ENCODE measurements at places on chromosomes 6 and 20.

DNA sequence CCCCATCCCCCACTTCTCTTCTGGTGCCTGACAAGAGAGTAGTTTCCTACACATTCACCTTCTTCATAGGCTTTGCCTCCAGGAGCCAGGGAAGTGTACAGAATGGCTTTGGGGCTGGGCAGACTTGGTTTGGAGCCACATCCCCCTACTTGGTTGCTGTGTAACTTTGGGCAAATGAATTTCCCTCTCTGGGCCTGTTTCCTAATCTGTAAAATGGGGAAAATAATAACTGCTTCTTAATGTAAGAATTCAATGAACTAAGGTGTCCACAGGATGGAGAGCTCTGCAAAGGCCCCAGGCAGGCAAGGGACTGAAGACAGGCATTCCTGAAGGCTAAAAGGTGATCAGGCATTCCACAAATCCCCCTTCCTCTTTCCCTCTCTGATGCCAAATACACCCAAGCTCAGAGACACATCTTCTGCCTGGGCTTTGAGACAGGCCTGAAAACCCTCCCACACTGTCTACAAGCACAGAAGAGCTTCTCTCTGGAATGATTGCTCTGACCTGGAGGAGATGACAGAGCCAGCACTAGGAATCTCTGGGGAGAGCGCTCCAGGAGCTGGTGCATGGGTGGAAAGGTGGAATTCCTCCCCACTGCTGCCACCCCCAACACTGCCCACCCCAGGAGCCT lies 6.9 kb upstream of the C20orf203 start:
- DNase-seq: no peak

GRCh38 chr20:20293691-20294385 lies 74.1 kb upstream of the INSM1 start:
- DNase-seq: no peak

DNA sequence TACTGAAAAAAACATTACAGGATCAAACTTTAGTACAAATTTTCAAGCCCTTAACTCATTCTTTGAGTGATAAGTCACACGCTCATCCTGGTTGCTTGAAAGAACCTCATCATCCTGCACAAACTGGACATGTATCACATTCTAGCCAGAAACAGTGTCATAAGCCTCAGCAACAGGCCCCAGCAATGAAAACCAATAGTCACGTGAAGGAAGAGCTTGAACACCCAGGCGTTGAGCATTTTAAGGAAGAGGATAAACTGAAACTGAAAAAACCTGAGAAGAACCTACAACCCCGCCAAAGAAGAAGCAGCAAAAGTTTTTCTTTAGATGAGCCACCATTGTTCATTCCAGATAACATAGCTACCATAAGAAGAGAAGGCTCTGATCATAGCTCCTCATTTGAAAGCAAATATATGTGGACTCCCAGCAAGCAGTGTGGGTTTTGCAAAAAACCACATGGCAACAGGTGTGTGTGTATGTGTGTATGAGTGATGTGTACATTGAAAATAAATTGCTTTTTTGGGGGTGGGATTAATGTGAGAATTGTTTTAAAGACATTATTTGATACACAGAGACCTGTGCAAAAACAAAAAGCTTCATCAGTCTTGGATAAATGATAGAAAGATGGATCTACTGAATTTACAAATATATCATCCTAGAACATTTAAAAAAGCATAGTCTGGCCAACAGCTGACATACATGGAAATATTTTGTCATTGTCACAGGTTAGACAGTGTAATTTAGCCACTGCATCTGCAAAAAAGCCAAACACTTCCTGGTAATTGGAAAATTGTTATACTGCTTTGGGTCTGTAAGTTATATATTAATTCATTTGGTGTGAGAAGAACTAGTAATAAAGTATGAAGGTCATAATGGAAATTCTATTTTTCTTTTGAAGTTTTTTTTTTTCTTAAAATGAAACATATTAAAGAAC lies 50.1 kb downstream of the PHF3 start:
- no peak for DNase-seq

- DNase-seq: no peak
Observed at GRCh38 chr6:24966381-24966780, 30.6 kb upstream of the RIPOR2 start.

GRCh38 chr20:62808211-62808865 lies 3.7 kb downstream of the OGFR start:
- no peak for DNase-seq

- no peak for DNase-seq
Observed at GRCh38 chr6:20467437-20467836, 65.8 kb downstream of the E2F3 start.

- DNase-seq: no peak
Observed at GRCh38 chr6:25670793-25671513, 18.9 kb downstream of the SCGN start.

- no peak for DNase-seq
Observed at GRCh38 chr6:164142322-164142721, 727.8 kb downstream of the QKI start.

DNA sequence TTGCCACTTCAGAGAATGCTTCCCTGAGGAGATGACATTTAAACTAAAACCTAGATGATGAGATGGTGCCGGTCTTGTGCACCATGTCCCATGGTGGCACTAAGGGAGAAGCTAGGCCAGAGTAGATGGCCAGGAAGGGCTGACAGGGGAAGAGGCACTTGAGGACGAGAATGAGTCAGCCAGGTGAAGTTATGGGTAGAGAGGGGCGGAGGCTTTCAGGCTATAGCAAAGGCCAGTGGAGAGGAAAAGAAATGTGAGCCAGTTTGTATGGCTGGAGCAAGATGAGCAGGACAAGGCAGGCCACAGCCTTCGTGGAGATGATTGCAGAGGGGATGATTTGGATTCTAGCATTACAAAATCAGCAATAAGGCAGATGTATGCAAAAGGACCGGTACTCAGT lies 44.7 kb upstream of the ADGRF4 start:
- no peak for DNase-seq

DNA sequence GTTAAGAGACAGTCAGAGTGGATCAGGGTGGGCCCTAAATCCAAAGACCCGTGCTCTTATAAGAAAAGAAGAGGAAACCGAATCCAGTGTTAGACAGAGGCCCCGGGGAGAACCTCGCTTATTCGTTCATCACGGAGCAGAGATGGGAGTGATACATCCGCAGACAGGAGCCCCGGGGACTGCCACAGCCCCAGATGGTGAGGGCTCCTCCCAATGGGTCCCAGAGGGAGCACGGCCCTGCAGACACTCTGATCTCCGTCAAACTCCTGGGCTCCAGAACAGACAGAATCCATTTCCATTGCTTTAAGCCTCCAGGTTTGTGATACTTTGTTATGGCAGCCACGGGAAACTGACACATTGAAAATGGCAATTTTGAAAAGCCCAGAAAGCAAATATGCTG lies 47.0 kb downstream of the CDH4 start:
- no peak for DNase-seq

- no peak for DNase-seq
Observed at GRCh38 chr6:134472046-134472445, 154.1 kb upstream of the SGK1 start.

GRCh38 chr6:3542032-3542640 lies 85.3 kb upstream of the SLC22A23 start:
- DNase-seq: peak; percentile 94

DNA sequence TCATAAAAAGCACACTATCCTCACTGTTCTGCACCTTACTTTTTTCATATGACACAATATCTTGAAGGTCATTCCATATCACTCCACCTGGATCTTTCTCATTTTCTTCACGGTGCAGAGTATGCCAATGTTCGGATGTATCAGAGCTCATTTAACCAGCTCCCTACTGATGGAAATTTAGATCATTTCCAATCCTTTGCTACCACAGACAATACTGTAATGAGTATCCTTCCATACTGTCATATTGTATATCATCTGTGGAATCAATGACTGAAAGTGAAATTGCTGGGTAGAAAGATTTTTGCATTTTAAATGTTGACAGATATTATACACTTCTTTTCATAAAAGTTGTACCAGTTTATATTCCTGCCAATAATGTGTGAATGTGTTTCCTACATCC lies 2.2 kb upstream of the RAB44 start:
- no peak for DNase-seq

- no peak for DNase-seq
Observed at GRCh38 chr20:11957911-11958310, 40.2 kb downstream of the BTBD3 start.

- DNase-seq: no peak
Observed at GRCh38 chr20:62891111-62891510, 29.5 kb upstream of the TCFL5 start.

GRCh38 chr6:11278207-11278559 lies 45.7 kb upstream of the NEDD9 start:
- DNase-seq: no peak

DNA sequence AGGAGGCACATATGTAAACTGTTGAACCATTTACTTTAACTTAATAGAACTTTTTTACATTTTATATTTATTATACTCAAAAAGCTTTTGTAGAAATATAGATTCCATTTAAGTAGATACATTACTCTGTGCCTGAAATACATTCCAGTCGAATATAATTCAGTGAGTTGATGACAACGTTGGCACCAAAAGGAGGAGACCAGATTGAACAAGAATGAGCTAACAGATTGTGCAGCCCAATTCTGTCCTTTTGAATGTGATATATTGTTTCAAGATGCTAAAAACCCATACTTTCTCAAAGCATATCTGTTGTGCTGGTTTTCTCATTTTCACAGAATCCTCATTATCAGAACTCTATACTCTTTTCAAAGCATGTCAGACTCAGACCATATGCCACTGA lies 147.4 kb upstream of the SIM1 start:
- no peak for DNase-seq

DNA sequence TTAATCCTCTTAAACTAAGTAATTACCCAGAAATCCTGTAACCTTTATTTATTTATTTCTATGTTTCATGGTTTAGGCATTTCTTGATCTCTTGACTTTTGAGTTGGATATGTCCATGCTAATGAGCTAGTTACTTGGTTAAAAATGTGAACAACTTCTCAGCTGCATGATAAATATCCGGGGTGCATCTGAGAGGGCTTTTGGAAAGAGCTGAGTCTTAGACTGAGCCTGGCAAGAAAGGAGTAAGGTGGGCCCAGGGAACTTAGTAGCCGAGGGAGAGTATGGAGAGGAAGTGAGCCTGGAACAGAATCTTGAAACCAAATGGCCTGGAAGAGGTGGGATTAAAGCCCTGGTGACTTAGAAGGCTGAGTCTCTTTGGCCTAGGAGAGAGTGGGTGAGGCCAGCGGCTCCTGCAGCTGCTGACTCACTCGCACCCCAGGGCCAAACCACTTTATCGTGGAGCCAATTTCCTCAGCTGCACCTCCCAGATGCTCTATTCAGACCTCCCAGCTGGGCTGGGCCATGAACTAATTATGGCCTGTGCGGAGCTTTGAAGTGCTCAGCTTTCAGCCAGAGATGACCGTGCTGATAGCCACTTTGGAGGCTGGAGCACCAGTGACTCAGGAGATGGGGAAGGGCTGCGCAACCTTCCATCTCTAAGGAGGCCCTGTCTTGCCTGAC lies 19.1 kb downstream of the TGM3 start:
- DNase-seq: no peak

- DNase-seq: no peak
Observed at GRCh38 chr20:20371083-20371482, 3.2 kb downstream of the INSM1 start.

GRCh38 chr6:81831274-81831673 lies 78.8 kb upstream of the TENT5A start:
- DNase-seq: no peak

GRCh38 chr6:148578489-148578814 lies 168.4 kb upstream of the UST start:
- DNase-seq: no peak

DNA sequence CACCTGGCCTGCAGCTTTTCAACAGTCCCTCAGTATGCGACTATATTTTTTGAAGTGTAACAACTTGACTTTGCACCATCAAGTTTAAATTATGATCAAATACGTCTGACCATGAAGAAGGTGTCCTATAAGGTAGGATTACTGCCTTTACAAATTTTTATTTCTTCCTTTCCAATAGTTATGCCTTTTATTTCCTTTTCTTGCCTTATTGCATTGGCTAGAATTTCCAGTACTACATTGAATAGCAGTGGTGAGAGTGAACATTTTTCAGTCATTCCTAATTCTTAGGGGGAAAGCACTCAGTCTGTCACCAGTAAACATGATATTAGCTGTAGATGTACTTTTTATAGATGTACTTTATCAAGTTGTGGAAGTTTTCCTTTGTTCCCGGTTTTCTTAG lies 81.4 kb downstream of the IRAK1BP1 start:
- DNase-seq: no peak

DNA sequence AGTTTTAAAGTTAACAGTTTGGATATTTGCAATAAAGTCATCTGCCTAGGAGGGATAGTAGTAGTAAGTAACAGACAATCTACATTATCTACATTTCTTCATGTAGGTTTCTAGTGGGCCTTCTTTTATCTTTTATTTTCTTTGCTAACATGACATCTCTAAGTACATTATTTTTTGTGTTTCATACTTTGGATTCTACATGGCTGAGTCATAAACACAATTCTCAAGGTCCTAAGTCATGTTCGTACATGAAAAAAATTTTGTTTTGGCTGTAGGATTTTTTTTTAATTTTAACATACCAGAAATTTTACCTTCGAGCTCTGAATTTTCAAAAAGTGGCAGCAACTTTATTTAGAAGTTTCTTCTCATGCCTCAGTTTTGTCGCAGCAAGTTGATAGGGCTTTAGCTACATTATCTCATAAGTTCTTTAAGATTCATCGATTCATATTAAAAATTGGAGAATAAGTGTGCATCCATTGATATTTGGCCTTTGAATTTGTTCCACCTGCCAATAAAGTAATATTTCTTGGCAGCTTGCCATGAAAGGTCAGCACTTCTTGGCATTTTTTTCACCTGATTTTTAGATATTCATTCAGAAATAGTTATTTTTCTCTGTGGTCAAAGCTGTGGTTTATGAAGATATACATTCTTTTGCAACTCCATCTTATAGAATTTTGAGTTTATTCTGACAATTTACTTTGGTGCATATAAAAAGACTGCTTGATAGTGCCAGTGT lies 146.2 kb downstream of the GRIK2 start:
- DNase-seq: no peak

DNA sequence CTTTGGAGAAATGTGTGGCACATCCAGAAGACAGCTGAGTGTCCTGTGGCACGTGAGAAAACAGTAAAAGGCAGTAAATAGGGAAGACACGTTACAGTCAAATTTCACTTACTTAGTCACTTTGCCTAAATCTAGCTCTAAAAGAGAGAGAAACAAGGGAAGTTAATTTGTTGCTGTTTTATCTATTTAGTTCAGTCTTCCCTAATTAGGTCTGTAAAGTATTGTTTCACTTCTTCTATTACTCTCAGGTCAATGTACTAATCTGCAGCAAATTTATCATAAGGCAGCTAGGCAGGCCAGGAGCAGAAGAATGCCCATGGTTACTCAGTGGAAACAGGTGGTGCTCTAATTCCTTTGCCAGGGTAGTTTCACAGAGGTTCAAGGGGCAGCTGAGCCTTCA lies 124.3 kb upstream of the CNR1 start:
- DNase-seq: no peak

DNA sequence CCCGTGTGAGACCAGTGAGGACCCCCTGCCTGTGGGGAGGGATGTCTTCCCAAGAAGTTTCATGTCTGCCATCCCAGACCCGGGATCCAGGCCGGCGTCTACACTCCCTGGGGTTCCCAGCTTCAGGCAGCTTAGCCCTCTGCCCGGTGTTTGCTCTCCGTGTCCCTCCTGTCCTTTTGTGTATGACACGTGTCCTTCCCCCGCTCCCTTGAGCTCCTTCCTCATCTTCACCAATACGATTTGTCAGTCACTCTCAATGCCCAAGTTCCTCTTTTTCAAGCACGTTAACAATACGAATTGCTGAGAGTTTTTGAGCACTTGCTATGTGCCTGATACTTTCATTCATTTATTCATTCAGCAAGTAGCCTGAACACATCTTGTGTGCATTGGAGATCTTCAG lies 115.6 kb upstream of the PTPN1 start:
- DNase-seq: no peak

GRCh38 chr6:52538901-52539354 lies 37.9 kb downstream of the TRAM2 start:
- no peak for DNase-seq

Data from NCI-H187 treated with DMSO at 0.1 percent for 48 hours (cell line).